ENCODE measurements at places on chromosomes 2 and 18. TPM values are rescaled to one million over a fixed set of nuclear protein-coding genes. Genes with fewer than 3 reads are reported as not detected.

GRCh38 chr2:197011801-197012641, 85.5 kb upstream of the PGAP1 start:
- peaks cover 6% of the 10 kb centered on the region for H3K4me1 ChIP-seq
- no peak overlapping the region for H3K4me3 ChIP-seq
- H3K27ac ChIP-seq = peak overlapping the region; percentile 77
- peaks cover 2% of the 10 kb centered on the region for H3K36me3 ChIP-seq

The POTEJ gene
- total RNA-seq = not detected

The KCNE4 gene
- total RNA-seq = not detected

GRCh38 chr2:37894047-37894446, 31.0 kb upstream of the RMDN2 start:
- H3K4me3 ChIP-seq = no peak overlapping the region
- peak overlapping the region; percentile 52 for H3K27ac ChIP-seq
- H3K4me1 ChIP-seq = peaks cover 42% of the 10 kb centered on the region
- DNase-seq = peak; percentile 40
- H3K27me3 ChIP-seq = no peaks in the 10 kb centered on the region

- H3K27ac ChIP-seq = no peak overlapping the region
- H3K27me3 ChIP-seq = peaks cover 35% of the 10 kb centered on the region
- DNase-seq = peak; percentile 65
- no peaks in the 10 kb centered on the region for H3K36me3 ChIP-seq
These were observed 93.9 kb upstream of the LGALSL start for GRCh38 chr2:64359892-64360657.

DNA sequence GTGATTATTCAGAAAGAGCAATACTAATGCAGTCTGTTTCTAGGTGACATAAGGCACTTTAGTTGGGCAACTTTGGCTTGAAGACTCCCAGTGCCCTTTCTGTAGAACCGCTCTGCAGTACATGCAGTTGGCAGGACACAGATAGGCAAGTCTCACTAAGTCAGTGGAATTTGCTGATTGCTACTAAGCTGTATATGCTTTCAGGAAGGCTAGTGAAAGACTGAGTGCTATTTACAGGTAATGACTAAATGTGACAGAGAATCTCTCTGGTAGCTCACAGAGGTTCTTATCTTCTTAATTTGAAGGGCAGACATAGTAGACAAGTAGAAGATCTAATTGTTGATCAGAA, 243.0 kb downstream of the WDPCP start:
- H3K4me3 ChIP-seq = no peak overlapping the region
- no peaks in the 10 kb centered on the region for H3K4me1 ChIP-seq
- DNase-seq = no peak
- H3K27me3 ChIP-seq = no peaks in the 10 kb centered on the region

DNA sequence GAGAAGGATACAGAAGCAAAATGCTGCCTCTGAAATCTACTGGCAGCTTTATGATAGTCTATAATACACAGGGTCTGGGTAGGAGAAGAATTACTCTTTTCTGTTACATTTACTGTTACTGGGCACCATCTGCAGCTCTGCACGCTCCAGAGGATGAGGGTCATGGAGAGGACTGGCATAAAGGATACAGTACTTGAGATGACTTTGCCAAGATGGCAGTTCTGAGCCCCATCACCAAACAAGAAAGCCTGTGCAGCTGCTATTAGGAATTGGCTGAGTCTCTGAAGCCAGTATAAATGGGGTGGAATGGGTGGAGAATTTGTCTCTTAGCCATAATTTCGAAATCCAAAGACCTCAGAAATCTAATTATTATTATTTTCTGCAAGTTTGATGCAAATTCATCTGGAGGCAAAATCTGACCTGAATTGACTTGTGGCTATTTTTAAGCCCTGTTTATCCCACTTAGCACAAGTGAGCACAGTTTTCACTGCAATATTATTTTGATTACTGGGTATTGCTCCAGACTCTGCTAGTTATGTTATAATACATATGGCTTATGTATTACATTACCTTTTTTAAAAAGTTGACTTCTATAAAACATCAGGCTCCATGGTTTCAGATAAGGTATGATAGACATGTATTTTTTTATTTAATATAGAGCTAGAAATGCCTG, 579.5 kb downstream of the MBD2 start:
- DNase-seq = no peak
- H3K27ac ChIP-seq = no peak overlapping the region
- H3K36me3 ChIP-seq = peaks cover 2% of the 10 kb centered on the region

DNA sequence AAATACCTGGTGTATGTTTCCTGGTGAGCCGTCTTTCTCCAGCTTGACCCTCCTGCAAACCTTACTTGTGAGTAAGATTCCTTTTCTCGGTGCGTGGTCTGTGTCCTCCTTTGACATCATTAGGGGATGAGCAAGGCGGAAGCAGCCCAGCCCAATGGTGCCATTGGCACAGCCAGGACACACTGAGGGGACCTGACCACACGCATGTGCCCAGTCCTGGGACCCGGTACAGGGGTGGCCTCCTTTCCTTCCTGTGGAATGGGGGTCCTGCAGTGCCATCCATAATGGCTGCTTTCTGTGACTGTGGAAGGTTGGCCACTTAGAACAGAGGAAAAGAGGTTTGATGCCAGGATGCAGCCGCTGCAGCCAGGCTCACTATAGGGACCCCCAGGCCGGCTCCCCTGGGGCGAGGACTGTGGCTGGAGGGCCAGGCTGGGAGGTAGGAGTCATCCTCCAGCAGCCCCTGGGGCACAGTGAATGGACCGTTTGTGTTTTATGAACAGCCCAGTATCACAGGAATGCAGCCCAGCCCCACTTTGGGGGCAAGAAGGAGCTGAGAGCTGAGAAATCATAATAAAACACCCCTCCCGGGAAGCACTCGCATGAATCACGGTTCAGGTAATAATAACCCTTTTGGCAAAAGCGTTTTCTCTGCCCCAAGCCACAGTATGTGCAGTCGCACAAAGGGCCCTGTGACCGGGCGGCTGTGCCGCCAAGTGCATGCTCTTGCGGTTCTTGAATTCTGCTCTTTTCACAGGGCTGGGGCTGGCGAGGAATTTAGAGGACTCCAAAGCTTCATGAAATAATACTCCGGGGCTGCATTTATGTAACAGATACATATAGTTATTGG, 73.2 kb downstream of the ASB1 start:
- no peak for DNase-seq
- H3K27me3 ChIP-seq = no peaks in the 10 kb centered on the region
- no peaks in the 10 kb centered on the region for H3K36me3 ChIP-seq
- H3K27ac ChIP-seq = no peak overlapping the region
- peaks cover 10% of the 10 kb centered on the region for H3K4me1 ChIP-seq

The DSG3 gene
- total RNA-seq = not detected

DNA sequence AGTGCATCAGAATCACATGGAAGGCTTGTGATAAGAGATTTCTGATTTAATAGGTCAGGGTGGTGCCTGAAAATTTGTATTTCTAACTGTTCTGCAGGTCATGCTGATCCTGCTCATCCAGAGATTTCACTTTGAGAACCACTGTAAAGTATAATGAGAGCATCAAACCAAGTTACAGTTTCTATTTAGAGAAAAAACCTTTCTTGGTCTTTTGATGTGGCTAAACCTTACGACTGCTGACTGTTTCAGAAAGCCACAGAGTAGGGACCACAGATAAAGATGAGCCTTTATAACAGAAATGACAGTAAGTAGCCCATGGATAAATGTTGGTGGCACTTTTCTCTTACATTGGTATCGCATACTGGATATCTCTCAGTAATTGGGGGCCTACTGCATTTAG, 109.4 kb upstream of the FANCL start:
- peak overlapping the region; percentile 39 for H3K4me3 ChIP-seq
- no peaks in the 10 kb centered on the region for H3K36me3 ChIP-seq
- peaks cover 9% of the 10 kb centered on the region for H3K4me1 ChIP-seq
- peaks cover 84% of the 10 kb centered on the region for H3K27me3 ChIP-seq

DNA sequence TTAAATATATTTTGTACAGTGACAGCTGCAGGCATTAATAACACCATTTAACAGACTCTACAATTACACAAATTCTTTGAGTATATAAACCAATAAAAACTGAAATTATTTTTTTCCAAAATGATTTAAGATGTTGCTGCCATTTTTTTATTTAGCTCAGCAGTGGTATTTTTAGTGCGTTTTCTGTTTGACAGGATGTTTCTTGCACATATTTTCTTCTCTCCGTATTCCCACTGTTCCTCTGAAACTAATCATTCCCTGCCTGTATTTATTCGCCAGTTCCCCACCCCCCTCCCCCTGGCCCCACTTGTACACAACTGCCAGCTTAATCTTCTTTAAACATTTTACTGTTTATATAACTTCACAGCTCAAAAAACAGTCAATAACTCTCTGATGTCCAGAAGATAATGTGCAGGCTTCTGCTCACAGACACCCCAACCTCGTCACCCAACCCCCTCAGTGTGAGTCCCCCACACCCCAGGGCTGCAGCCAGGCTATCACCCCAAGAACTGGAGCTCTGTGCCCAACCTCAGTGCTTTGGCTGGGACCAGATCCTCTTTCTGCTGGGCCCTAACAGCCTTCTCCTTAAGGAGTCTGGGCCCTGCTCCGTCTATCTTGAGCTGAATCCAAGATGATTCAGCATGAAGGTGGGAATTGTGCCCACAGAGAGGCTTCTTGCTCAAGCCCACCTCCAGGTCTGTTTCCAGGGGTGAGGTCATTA, 41.6 kb upstream of the MAP4K4 start:
- H3K27me3 ChIP-seq = no peaks in the 10 kb centered on the region
- H3K27ac ChIP-seq = no peak overlapping the region
- DNase-seq = no peak

The PER2 gene
- total RNA-seq = 8.9 TPM

GRCh38 chr2:236574000-236574399, 4.4 kb downstream of the ACKR3 start:
- H3K27ac ChIP-seq = no peak overlapping the region
- H3K4me1 ChIP-seq = peaks cover 8% of the 10 kb centered on the region
- H3K27me3 ChIP-seq = no peaks in the 10 kb centered on the region
- no peak overlapping the region for H3K4me3 ChIP-seq
- no peaks in the 10 kb centered on the region for H3K36me3 ChIP-seq

- no peak for DNase-seq
- H3K36me3 ChIP-seq = peaks cover 1% of the 10 kb centered on the region
- peaks cover 52% of the 10 kb centered on the region for H3K27me3 ChIP-seq
- H3K4me3 ChIP-seq = peak overlapping the region; percentile 4
- H3K27ac ChIP-seq = peak overlapping the region; percentile 5
- H3K4me1 ChIP-seq = peaks cover 30% of the 10 kb centered on the region
These were observed 234.6 kb downstream of the HAUS1 start for GRCh38 chr18:46338766-46339165.

DNA sequence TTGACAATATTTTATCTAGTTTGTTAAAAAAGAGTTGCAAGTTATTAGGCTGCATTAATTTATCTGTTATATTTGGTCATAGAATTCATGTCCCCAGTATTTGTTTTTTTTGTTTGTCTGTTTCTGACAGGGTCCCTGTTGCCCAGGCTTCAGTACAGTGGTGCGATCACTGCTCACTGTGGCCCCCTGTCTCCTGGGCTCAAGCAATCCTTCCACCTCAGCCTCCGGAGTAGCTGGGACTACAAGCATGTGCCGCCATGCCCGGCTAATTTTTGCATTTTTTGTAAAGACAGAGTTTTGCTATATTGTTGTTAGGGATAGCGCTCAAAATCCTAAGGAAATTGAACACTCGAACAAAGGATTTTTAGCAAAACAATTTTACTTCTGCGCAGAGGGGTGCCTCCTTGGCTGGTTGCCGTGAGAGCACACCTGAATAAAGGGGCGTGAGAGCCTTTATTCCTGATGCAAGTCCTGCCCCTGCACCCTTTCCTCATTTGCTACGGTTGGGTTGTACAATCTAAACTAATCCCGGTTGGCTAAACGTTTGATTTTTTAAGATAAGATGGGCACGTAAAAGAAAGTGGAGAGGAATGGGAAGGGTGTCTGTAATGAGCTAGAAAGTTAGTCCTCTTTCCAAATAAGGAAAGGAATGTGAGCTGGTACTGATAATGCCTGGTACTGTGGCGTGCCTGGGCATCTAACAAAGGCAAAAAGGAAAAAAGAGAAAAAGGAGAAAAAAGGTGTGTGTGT, 65.5 kb downstream of the COMMD1 start:
- no peak overlapping the region for H3K27ac ChIP-seq
- H3K4me1 ChIP-seq = no peaks in the 10 kb centered on the region
- no peak for DNase-seq
- no peaks in the 10 kb centered on the region for H3K27me3 ChIP-seq

DNA sequence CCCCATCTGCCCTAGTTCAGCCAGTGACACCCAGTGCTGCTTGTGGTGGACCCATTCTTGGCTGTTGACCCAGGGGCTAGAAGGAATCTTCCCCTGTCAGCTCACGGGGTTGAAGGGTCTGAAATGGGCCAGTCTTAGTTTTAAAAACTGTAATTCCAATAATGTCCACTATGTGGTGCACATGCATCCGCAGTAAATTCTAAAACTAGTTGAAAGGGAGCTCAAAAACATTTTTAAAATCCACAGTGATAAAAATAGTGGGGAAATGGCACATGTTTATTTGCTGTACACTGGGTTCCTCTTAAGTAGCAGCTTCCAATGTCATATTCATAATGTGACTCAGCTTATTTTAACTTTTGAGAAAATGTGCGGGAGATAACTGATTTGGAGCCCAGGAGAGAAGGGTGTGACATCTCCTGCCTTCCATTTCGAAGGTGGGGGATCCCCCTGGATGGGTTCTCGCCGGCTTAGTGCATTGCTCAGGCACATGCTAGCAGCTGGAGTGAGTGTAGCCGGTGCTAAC, 32.8 kb downstream of the GRHL1 start:
- peak; percentile 41 for DNase-seq
- H3K27me3 ChIP-seq = peaks cover 11% of the 10 kb centered on the region
- H3K4me3 ChIP-seq = no peak overlapping the region
- no peaks in the 10 kb centered on the region for H3K36me3 ChIP-seq

DNA sequence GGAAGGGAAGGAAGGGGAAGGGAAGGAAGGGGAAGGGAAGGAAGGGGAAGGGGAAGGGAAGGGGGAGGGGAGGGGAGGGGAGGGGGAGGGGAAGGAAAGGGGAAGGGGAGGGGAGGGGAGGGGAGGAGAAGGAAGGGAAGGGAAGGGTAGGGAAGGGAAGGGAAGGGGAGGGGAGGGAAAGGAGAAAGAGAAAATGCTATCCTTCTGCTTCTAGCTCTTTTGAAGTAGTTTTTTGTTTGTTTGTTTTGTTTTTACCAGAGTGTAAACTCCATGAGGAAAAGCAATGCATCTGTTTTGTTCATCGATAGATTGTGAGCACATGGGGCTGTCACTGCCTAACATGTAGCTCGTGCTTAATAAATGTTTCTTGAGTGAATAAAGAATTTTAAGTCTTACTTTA, 1592.7 kb upstream of the ACVR2A start:
- no peaks in the 10 kb centered on the region for H3K36me3 ChIP-seq
- H3K27me3 ChIP-seq = no peaks in the 10 kb centered on the region
- no peak overlapping the region for H3K27ac ChIP-seq
- DNase-seq = no peak

The BIRC6 gene
- total RNA-seq = 91.8 TPM

GRCh38 chr2:117917223-117917917, 96.5 kb downstream of the CCDC93 start:
- DNase-seq = no peak
- no peaks in the 10 kb centered on the region for H3K27me3 ChIP-seq
- peaks cover 49% of the 10 kb centered on the region for H3K36me3 ChIP-seq
- no peak overlapping the region for H3K4me3 ChIP-seq
- no peak overlapping the region for H3K27ac ChIP-seq

The UGT1A5 gene
- not detected for total RNA-seq

The EIF4E2 gene
- 42.7 TPM for total RNA-seq
